ENCODE measurements at places on chromosomes 7 and 10.
A peak's percentile ranks its signal among the peaks of the same experiment; 100 is the strongest.

- DNase-seq: no peak
Observed at GRCh38 chr7:101474178-101474577, 111.5 kb downstream of the COL26A1 start.

GRCh38 chr7:76269895-76270294 lies 32.6 kb upstream of the HSPB1 start:
- no peak for DNase-seq

- peak; percentile 86 for DNase-seq
Observed at GRCh38 chr10:121316432-121316831, 281.8 kb downstream of the FGFR2 start.

DNA sequence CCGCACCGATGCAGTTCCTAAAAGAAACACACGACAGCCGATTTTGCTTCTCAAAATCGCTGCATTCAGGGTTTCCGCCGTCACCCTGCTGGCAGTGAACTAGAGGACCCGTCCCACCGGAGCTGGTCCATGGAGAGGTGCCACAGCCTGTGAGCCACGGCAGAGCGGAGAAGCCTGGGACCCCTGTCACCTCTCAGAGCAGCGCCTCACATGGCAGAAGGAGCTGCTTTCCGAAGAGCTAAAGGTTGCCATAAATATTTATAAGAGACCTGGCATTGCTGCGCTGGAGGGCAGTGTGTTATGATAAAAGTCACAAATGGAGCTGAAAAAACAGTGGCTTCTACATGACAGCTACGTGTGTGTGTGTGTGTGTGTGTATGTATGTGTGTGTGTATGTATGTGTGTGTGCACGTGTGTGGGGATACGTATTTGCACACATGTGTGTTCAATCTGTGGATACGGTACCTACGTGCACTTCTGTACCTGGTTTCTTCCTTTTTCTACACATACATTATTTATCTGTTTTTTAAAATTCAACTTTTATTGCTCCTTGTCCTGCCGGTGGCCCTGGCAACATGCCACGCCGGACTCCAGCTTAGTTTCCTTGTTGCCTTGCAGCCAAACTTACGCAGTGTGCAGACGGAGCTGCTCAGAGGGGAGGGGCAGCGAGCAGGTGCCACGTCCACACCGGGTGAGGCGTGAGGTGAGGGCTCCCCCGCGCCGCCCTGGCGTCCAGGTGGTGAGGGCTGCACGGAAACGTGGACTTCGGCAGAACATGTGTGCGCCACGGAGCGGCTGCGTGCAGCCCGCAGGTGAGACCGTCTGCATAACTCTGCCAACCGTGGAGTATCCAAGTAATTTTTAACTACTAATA lies 115.2 kb upstream of the PITRM1 start:
- DNase-seq: no peak

DNA sequence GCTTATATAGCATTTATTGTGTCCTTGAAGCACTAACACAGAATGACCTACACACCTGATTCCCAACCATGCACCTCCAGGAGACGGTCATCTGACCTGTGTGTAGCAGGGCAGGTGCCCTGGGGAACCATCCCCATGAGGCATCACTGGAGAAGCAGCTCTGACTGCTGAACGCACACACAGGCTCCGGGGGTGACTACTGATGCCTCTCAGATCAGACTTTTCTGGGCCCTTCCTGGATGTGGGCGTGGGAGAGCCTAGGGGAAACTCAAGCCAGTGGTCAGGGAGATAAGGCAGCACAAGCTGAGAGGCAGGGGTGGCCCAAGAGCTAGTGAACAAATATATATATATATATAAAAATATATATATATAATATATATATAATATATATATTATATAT lies 37.6 kb downstream of the CPXM2 start:
- DNase-seq: no peak

- no peak for DNase-seq
Observed at GRCh38 chr10:384538-385305, 249.5 kb downstream of the ZMYND11 start.

GRCh38 chr7:12557282-12557681 lies 13.2 kb upstream of the SCIN start:
- no peak for DNase-seq

DNA sequence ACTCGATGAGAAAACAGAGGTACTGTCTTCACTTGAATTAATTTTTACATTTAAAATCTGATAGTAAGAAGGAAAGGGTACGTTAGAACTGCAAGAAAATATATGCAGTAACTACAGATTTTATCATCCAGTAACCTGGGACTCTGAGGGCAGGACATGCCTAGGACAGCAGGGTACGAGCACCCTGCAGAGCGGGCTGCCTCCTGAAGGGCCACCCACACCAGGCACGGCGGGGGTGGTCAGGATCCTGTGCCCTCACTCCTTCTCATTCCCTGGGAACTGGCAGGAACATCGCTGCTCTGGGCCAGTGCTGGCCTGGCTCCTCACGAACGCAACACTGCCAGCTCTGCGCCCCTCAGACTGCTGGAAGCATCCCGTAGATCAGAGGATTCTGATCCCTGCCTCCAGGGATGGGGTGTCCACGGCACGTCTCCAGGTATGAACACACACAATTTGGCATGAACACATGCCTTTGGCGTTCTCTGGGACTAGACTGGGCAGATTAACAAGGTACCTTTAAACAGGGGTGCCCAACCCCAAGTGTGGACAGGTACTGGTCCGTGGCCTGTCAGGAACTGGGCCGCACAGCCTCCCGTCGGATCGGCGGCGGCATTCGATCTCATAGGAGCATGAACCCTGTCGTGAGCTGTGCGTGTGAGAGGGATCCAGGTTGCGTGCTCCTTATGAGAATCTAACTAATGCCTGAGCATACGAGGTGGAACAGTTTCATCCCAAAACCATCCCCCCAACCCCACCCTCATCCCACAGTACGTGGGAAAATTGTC lies 99.3 kb upstream of the FAM20C start:
- no peak for DNase-seq

- no peak for DNase-seq
Observed at GRCh38 chr7:100665168-100665726, 8.3 kb upstream of the GNB2 start.

GRCh38 chr10:30027057-30028005 lies 32.1 kb downstream of the JCAD start:
- DNase-seq: no peak

- no peak for DNase-seq
Observed at GRCh38 chr10:21405981-21406380, 119.5 kb downstream of the SKIDA1 start.

- no peak for DNase-seq
Observed at GRCh38 chr7:140982508-140982907, 32.2 kb downstream of the MRPS33 start.

GRCh38 chr10:71817831-71818655 lies 33.0 kb downstream of the PSAP start:
- no peak for DNase-seq

DNA sequence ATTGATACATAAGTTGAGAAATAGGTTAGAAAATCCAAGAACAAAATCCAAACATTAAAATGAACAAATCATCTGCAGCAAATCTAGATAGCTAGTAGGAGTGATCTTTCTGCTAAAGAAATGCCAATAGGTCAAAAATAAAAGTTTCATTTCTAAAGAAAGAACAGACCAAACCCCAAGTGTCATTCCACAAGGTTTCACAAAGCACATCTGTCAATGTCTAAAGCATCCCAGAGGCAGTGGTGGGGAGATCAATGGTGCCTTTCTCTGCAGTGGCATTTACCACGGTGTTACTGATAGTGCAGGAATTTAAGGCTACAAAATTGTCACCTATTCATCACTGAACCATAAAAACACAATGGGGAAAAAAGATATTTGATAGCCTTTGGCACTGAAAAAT lies 147.9 kb downstream of the PARD3 start:
- no peak for DNase-seq

- no peak for DNase-seq
Observed at GRCh38 chr7:106611911-106612310, 49.0 kb downstream of the CCDC71L start.

GRCh38 chr10:70715853-70716795 lies 43.8 kb downstream of the ADAMTS14 start:
- DNase-seq: no peak

DNA sequence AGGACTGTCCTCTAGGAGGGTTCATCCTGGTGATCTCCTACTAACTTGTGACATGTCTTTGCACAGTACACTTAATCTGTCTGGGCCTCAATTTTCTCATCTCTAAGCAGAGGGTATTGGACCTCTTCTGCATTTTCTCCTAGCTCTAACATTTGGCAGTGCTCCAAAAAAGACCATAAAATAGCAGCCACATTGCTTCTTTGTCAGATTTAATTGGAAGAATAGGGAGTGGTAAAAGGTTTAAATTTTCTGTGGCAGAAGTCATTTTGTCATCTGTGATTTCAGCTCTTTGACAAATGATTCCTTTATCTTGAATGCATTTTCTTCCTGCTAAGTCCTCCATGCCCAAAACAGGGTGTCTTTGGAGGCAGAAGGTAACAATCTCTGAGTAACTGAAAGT lies 289.9 kb upstream of the LRGUK start:
- DNase-seq: no peak

GRCh38 chr10:5461914-5462840 lies 37.2 kb downstream of the CALML5 start:
- DNase-seq: peak; percentile 81

DNA sequence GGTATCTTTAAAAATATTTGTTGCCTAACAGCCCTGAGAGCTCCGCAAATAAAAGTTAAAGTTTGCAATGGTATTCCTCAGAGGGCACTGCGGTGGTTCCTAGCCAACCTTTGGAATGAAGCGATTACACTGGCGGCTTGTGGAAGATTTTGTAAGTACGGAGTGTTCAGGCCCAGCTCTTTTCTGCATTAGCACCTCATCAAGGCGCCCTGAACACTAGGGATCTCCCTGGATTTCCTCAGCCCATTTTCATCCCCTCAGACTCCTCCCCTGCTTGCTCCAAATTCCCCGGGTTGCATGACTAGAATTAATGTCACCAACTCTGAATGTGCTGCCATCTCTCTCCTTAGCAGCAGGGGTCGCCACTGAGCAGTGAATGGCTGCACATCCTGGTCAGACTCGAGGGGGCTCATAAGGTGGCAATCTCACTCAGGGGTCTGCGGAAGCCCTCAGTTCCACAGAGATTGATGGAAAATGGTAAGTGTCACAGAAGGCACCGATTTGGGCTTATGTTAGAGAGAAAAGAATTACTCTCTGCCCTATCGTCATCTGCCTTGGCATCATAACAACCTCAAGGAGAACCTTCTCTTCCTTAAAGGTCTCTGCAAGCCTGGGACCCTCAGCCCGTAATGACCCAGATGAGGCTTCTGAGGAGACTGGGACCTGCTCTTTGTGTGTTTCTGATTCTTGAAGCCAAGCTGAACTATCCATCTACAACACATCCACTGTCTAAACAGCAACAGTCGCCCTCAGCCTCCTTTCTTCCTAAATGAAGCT lies 262.8 kb upstream of the AOAH start:
- no peak for DNase-seq

GRCh38 chr7:105760551-105761447 lies 115.6 kb downstream of the ATXN7L1 start:
- DNase-seq: no peak

GRCh38 chr7:1651031-1651446 lies 19.0 kb upstream of the ELFN1 start:
- no peak for DNase-seq

DNA sequence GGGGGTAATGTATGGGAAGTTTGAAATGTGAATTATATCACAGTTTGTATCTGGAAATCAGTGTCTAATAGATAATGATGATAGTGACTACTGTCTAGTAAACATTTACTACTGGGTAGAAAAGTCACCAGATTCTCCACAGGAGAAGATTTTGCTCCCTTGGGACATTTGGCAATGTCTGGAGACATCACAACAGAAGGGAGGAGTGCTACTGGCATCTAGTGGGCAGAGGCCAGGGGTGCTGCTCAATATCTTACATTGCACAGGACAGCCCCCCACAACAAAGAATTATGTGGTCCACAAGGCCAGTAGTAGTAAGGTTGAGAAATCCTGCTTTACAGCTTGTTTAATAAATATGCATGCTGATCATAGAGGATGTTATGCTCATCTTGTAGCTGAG lies 92.3 kb upstream of the PRPS1L1 start:
- DNase-seq: no peak

Data from esophagus muscularis mucosa (tissue), 4 donors.